Stimulated activated CD8-positive, alpha-beta memory T cell treated with anti-CD3 and anti-CD28 coated beads, Interleukin-4, amount 100 ng/mL, for 1 hour (primary cell): ENCODE measurements at places on chromosomes 4 and X.

- DNase-seq: no peak
These were observed 183.5 kb upstream of the FSTL5 start for GRCh38 chr4:162347156-162347841.

GRCh38 chr4:125728568-125728967 lies 413.8 kb downstream of the FAT4 start:
- DNase-seq: no peak

DNA sequence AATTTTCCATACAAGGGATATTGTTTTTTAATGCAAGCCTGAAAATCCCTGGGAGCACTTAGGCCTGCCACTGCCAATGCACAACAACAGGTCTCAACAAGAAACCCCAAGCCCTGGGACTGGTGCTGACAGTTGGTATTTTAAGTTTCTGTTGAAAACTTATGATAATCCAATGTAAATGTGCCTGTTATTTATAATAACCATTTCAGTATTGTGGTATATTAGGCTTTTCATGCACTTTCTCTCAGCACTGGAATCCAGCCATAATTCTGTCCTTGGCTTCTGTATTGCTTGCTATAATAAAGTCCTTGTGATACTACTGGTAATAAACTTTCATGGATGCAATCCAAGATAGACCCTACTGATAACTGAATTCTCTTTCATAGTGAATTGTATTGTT lies 218.9 kb downstream of the PCDH7 start:
- DNase-seq: no peak

DNA sequence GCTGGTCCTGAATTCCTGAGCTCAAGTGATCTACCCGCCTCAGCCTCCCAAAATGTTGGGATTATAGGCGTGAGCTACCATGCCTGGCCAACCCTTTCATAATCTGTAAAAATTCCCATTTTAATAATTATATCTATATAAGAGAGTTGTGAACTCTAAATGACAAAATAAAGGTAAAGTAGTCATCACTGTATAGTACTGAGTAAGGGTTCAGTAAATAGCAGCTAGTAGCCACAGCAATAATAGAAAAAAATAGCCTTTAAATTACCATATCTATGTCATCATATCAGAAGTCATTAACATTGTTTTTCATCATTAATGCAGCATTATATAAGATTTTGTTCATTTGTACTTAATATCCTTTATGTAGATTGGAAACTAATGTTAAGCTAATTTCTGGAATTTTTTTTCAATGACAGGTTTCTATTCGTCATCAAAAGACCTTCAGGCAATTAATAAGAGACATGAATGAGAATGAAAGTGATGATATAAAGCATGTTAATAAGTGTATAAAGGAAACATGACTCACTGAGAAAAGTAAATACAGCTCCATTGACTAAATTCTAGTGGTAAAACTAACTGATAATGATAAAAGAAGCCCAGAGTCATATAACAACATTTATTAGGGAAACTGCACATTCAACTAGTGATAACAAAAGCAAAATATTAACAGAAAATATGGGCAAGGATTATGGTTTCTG lies 85.9 kb upstream of the UGT8 start:
- no peak for DNase-seq

GRCh38 chrX:139192386-139192961 lies 338.1 kb upstream of the F9 start:
- no peak for DNase-seq

DNA sequence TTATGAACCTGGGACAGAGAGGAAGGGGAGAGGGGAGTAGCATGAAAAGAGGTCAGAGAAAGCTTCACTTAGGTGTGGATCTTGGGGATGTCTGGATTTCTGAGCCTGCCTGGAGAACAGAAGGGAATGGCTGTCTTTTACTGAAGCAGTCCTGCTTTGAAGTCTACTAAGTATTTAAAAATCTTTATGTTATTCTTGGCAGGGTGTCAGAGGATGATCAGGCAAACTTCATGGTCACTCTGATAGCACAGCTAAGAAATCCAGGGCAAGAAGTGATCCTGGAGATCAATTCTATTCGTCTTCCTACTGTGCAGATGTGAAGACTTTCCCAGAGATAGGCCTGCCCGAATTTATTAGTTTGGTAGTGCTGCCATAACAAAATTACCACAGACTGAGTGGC lies 464.4 kb upstream of the BOD1L1 start:
- DNase-seq: no peak

DNA sequence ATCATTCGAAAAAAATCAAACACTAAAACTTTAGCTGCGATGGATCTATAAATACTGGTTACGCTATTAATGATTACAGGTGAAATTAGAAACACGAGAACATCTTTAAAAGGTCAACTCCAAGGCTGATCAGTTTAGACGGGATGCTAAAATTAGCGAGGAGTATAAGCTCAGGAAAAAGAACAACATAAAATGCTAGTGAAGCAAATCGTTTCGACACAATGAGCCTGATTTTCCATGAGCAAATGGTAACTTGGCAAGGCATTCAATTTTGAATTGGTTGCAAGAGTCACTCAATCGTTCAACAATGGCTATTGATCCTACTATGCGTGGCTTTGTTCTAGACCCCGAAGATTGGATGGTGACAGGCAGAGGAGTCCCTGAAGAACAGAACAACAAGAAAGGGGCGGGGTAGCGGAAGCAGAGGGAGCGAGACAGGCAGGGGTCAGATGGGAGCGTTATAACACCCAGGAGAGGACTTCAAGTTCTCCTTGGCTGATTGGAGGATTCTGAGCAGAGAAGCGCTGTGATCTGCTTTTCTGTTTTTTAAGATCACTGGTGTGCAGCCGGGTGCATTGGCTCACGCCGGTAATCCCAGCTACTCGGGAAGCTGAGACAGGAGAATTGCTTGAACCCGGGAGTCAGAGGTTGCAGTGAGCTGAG lies 146.5 kb downstream of the RBM47 start:
- DNase-seq: no peak

DNA sequence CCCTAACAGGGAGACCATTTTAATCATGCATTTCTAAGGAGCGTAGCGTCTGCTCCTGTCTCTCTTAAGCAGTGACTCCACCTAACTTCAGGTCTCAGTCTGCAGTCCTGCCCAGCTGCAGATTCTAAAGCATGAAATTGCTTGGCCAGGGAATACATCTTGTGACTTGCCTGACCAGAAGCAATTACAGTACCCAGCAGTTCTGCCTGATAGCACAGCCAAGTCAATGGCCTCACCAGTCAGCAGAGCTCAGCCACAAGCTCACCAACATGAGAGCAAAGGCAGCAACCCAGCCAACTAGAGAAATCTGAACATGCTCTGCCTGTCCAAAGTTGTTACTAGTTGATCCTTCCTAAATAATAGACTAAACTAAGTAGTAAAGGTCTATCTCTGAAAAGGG lies 2011.9 kb upstream of the PCDH10 start:
- no peak for DNase-seq

- DNase-seq: no peak
These were observed 16.3 kb downstream of the BTK start for GRCh38 chrX:101369687-101370086.

DNA sequence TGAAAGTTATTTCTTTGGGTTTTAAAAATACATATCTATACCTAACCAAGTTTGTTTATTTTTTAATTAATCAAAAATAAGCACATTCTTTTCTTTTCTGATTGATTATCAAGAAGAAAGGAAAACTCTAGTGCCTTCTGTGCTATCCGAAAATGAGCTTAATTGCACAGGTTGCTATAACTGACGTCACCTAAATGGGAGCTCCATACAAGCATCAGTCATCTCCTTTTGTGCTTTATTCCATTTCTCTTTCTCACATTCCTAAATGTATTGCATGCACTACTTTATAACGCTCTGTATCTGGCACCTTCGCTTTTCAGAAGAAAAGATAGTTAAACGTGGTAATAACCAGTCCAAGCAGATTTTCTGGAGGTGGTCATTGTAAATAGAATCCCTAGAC lies 675.0 kb downstream of the STPG2 start:
- DNase-seq: no peak

DNA sequence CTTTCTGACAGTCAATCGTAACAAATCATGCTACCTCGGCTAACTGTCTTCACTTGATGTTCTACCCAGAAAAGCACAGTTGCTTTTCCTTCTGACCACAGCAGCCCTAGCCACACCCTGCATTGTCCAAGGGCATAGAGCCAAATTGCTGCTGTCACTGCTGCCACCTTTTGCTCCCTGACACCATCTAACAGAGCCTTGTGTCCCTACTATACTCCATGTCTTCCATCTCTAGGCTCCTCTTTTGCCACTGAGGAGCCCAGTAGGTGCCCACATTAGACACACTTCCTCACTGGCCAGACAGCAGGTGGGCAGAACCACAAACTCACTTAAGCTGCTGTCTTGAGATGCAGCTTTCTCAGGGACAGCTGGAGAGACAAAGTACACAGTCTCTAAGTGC lies 91.4 kb downstream of the ANXA3 start:
- no peak for DNase-seq

DNA sequence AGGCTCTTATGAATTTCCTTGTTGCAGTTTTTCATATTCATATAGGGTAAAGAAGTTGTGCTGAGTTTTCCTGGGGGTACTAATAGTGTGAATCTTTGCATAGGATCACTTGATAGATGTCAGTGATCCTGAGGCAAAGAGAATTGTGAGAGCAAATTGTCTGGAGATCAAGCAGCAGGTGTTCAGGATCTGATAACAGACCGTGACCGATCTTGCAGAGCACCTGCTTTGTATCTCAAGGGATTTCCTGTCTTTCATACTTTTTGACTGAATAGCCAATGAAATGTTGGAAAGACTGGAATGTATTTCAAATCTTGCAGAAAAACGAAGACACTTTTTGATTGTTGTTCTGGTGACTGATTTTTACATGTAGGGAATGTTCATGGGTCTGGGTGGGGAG lies 914.5 kb downstream of the STIM2 start:
- no peak for DNase-seq

GRCh38 chr4:143344774-143345173 lies 8.1 kb downstream of the GAB1 start:
- no peak for DNase-seq

DNA sequence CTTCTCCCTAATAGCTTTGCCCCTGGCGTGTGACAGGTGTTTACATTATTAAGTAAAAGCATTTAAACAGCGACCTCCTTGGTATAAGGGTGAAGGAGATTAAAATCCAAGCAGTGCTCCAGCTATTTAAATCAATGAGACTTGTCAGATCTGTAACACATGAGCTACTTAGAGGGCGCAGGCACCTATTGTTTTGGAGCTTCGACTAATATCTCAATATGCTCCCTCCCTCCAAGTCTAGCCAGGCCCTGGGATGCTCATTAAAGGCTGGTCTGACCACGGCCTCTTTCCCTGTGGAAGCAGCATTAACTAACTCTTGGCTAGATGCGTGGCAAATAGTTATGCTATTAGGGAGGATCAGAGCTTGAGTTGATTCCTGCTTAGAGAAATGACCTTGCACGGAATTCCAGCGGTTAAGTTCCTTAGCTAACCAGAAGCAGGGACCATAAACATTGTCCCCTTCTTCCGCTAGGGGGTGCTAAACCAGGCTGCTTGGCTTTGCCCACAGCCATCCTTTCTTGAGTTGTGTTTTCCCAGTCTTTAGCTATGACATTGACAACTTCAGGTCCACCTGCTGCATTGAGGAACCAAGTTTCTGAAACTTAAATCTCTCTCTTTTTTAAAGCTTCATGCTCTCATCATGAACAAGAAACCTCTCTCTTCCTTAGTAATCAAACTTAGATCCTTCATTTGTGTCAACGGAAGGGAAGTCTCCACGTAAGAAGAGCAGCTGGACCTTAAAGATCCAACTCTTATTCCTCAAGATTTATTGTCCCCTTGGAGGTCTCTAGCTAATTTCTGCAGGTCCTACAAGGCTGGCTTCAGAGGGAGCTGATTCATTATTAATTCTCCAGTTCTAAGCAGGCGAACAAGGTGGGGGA lies 80.7 kb upstream of the IGFBP7 start:
- no peak for DNase-seq

DNA sequence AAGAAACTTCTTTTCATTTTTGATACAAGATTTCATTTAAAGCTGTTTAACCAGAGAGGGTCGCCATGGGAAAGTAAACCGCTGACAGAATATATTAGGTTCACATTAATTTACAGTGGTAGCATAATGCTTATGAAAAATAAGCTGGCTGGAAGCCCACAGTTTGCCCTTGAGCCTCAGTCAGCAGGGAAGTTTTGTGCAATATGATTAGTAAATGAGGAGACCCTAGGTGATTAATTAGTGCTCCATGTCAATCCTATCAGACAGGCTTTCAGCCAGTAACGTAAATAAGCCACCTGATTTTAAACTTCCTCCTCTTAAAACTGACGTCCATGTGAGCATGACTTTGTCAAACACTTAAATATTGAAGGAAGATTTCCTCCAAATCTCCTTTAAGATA lies 134.2 kb downstream of the TSPAN5 start:
- DNase-seq: no peak

DNA sequence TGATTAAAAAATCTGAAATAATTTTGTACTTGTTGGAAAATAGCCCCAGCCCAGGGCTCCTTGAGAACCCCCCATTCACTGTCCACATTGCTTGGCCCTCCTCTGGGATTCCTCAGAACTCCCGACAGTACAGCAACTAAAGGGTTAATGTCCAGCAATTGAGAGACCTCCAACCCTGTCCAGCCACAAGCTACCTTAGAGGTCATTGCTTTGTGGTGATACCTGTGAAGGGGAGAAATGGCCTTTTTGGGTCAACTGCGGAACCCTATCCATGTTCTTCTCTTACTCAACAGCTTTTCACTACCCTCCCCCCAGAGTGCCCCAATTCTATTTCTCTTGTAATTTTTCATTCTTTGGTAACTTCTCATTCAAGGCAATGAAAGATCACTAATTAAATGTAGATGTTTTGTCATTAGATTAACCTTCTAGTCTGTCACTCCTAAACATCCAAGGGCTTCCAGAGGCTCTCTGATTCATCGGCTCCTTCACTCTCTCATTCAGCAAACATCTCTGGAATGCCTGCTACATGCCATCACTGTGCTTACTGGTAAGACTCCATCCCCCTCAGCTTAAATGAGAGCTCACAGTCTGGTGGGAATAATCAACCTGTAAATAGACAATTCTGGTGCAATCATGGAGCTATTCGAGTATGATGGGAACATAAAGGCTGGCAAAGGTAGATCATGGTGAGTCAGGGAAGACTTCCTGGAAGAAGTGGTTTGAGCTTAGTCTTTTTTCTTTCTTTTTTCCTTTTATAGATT lies 241.4 kb upstream of the PGRMC2 start:
- no peak for DNase-seq

- DNase-seq: no peak
These were observed 3.1 kb downstream of the PDGFC start for GRCh38 chr4:156968479-156968984.

GRCh38 chrX:102859550-102859871 lies 77.6 kb upstream of the RAB40AL start:
- no peak for DNase-seq

DNA sequence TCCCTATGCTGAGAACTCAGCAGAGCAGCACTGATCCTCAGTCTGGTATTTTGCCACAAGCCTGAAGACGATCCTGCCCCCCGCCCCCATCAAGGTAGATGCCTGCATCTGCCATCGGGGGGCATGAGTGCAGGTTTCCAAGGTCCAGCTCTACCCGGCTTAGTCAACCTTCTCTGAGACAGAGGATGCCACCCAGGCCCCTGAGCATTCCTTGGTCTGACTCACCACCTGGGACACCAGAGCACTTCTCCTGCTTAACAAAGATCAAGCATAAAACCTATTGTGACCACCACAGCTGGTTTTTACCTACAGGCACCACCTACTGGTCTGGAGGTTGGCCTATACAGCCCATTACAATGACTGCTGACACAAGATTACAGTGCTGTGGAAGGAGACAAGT lies 1168.1 kb downstream of the PCDH19 start:
- no peak for DNase-seq

GRCh38 chrX:39974270-39974669 lies 123.5 kb downstream of the BCOR start:
- no peak for DNase-seq

- peak; percentile 66 for DNase-seq
These were observed 39.1 kb downstream of the ARL9 start for GRCh38 chr4:56544573-56545131.
